ENCODE measurements at places on chromosomes 13 and 19. TPM values are rescaled to one million over a fixed set of nuclear protein-coding genes. Genes with fewer than 3 reads are reported as not detected.

DNA sequence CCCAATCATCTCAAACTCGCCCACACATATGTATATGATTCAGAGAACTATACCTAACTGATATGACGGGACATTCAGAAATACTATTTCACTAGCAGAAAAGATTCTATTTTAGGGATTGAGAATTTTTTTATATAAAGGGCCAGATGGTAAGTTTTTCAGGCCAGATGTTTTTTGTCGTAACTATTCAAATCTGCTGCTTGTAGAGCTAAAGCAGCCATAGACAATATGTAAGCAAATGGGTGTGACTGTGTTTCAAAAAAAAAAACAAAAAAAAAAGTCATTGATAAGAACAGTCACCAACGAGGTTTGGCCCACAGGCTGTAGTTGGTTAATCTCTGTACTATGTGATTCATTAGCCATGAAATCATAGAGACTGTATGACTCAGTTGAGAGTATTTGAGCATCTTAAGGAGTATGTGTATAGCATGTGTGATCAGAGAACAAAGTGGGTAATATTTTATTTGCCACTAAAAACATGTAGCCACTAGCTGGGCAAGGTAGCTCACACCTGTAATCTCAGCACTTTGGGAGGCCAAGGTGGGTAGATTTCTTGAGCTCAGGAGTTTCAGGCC lies 2724.7 kb downstream of the PCDH9 start:
- DNase-seq = no peak

DNA sequence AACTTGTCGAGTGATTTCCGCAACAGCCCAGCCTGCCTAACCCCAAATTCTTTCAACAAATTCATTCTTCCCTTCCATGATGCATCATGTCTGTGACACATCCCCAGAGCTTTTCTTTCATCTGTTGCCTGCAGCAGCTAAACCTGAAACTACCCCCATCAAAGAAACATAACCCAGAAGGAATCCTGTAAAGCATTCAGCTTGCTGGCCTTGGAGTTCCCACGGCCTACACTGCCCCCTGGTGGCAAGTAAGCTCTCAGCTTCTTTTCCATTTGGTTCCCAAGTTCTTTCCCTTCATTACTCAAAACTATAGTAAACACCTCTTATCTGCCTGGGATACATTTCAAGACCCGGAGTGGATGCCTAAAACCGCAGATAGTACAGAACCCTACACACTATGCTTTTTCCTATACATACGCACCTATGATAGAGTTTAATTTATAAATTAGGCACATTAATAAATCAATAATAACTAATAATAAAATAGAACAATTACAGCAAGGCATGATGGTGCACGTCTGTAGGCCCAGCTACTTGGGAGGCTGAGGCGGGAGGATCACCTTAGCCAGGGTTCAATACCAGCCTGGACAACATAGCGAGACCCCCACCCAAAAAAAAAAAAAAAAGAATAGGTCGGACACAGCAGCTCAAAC lies 7.4 kb downstream of the ETHE1 start:
- peak; percentile 70 for DNase-seq

DNA sequence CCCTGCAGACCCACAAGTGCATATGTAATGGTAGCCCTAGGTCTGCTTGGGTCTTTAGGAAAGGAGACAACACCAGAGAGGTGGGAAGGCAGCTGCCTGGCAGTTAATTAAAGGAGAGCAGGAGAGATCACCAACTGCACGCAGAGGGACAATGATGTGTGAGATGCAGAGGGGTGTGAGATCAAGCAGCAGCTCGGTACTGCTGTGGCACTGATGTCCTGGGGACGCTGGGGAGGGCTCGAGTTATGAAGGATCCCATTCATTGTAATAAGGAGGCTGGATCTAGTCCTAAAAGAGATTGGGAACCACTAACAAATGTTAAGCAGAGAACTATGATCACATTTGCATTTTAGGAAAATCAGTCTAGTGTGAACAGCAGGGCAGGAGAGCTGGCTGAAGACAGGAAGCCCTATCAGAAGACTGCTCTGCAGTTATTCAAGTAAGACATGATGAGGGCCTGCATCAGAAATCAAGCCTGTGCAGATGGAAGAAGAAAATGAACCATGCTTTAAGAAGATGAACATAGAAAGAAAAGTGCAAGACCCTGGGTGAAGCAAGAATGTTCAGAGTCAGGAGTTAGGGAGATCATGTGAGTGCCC lies 80.4 kb downstream of the DLEU7 start:
- no peak for DNase-seq

DNA sequence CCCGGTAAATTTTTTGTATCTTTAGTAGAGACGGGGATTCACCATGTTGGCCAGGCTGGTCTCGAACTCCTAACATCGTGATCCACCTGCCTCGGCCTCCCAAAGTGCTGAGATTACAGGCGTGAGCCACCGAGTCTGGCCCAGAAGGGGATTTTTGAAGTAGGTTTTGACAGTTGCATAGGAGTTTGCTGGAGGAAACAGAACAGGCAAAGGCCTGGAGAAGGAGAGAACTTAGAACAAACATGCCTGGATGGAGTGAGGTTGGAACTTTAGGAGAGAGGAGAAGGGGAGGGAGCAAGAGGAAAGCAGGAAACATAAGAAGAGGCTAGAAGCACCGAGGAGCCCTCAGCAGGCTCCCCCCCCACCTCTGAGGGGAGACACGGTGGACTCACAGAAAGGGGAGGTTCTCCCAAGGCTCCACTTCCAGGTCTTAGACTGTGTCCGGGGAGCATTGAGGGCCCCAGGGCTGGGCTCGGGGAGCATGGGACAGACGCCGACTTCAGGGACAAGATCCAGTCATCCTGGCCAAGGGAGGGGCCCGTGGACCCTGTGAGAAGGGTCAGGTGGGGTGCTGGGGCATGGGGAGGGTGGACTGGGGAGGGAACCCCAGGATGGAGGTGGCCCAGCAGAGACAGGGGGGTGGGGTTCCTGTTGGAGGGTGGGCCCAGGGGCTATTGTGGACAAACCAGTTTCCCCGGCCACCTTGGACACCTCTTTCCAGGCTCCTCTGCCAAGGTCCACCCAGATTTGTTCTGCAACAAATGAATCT lies 1.8 kb upstream of the FBN3 start:
- no peak for DNase-seq

- no peak for DNase-seq
Observed at GRCh38 chr13:110129539-110130186, 177.3 kb downstream of the COL4A1 start.

GRCh38 chr19:46963093-46963734 lies 56.4 kb upstream of the NPAS1 start:
- DNase-seq = no peak

GRCh38 chr13:76820759-76821158 lies 65.4 kb downstream of the KCTD12 start:
- no peak for DNase-seq

DNA sequence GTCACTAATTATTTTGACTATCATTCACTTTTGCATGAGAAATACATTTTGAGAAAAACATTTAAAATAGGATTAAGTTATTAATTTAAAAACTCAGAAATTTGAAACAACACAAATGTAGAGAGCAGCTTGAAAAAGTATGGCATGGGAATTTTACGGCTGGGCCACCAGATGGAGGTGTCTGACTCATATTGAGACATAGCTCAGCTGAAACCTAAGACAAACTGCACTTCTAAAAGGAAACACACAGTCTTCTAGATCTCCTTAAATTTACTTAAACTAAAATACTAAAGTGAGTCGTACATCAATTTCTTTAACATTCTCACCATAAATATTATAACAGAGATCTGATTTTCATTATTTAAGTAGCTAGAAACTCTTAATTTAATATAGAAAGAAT lies 41.9 kb upstream of the POSTN start:
- no peak for DNase-seq

DNA sequence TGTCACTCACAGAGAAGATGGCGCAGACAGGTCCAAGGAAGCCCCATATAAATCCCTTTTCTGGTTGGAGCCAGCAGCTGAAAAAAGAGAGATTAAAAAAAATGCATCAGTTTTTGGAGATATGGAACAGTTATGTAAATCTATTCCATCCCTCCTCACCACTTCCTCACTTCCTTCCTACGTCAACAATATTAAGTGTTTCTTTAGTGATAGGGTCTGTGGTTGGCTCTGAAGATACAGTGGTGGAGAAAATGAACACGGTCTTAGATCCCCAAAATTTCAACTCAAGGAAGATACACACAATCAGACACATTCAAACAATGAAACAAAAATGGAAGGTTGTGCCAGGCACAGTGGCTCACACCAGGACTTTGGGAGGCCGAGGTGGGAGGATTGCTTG lies 31.5 kb downstream of the ADGRE2 start:
- DNase-seq = no peak

DNA sequence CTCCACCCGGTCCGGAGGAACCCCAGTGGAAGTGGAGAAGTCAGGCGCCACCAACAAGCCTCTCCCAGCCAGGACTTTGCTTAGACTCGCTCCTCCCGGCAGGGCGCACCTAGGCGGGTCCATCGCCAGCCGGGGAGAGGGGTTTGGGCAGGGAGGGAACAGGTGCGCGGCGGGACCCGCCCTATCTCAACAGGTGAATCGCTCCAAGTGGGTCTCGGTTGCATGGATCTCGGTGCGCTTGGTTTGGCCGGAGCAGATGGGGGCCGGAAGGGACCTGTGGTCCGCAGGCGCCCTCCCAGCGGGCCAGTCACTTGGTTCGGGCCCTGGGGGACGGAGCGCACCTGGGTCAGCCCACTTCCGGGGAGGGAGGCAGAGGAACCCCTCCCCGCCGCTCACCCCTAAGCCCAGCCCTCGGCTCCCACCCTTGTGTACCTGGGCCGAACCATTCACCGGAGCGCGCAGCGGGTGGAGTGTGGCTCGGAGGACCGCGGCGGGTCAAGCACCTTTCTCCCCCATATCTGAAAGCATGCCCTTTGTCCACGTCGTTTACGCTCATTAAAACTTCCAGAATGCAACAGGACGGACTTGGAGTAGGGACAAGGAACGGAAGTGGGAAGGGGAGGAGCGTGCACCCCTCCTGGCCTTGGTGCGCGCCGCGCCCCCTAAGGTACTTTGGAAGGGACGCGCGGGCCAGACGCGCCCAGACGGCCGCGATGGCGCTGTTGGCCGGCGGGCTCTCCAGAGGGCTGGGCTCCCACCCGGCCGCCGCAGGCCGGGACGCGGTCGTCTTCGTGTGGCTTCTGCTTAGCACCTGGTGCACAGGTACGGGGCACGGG lies at the start of gene LSR:
Gene LSR (plus strand): TSS at position 693 of the 836 bp plus-strand sequence. CDS start 21 bp downstream, at position 714.
- DNase-seq = peak; percentile 83

The SLC46A3 gene
- 11.9 TPM for total RNA-seq

- DNase-seq = no peak
Observed at GRCh38 chr19:33050110-33050509, 14.6 kb downstream of the RHPN2 start.

Data from natural killer cell (primary cell).